ENCODE measurements at places on chromosomes 4 and X.

DNA sequence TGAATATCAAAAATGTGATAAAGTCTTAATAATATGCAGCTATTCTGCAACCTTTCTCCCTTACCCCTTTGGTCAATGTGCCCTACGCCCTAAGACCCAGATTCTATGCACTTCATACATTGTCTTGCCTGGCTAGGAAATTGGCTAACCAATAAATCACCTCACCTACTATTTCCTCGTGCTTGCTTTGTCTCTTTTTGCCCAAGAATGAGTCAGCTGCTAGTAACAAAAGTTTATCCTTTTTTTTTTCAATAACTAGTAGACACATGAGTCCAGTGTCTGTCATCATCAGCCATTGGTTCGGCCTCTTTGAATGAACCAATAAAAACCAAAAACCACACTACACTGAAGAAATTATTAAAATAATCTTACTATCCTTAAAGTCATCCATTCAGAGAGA lies 387.1 kb downstream of the PPP3CA start:
- no peak for DNase-seq

- no peak for DNase-seq
Observed at GRCh38 chrX:24659106-24659505, 12.0 kb upstream of the PCYT1B start.

DNA sequence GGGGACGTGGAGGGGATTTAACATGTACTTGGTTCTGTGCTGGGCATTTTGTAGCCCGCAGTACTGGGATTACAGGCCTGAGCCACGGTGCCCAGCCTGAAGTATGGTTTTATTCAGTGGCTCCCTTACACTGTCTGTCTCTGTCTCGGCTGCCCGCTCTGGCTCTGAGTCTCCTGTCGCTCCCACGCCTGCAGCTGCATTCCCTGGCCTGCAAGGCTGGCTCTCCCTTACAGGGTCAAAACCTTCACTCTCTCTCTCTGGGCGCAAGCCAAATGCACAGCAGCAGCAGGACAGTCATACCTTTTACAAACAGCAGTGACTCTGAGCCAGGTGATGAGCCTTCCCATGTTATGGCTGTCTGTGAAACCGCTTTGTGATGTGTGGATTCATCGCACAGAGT lies 72.1 kb downstream of the HTRA3 start:
- no peak for DNase-seq

DNA sequence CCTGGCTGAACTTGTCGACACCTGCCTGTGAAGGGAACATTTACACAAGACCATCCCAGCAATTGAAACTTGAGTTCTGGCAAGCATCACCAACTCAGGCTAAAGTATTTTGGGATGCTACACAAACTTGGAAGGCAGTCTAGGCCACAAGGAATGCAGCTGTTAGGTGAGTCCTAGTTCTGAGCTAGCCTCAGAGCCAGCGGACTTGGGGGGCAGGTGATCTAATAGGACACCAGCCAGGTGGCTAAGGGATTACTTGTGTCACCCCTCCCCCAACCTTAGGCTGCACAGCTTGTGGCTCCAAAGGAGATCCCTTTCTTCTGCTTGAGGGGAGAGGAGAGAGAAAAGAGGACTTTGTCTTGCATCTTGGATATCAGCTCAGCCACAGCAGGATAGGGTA lies 62.3 kb upstream of the DKK2 start:
- DNase-seq, result no peak

DNA sequence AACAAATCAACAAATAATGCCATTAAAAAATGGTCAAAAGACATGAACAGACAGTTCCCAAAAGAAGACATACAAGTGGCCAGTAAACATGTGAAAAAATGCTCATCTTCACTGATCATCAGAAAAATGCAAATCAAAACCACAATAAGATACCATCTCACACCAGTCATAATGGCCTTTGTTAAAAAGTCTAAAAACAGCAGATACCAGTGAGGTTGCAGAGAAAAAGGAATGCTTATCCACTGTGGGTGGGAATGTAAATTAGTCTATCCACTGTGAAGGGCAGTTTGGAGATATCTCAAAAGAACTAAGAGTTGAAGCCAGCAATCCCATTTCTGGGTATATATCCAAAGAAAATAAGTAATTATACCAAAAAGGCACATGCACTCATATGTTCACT lies 668.1 kb upstream of the CPEB2 start:
- DNase-seq, result no peak

- no peak for DNase-seq
Observed at GRCh38 chrX:31228415-31228832, 156.6 kb upstream of the FTHL17 start.

DNA sequence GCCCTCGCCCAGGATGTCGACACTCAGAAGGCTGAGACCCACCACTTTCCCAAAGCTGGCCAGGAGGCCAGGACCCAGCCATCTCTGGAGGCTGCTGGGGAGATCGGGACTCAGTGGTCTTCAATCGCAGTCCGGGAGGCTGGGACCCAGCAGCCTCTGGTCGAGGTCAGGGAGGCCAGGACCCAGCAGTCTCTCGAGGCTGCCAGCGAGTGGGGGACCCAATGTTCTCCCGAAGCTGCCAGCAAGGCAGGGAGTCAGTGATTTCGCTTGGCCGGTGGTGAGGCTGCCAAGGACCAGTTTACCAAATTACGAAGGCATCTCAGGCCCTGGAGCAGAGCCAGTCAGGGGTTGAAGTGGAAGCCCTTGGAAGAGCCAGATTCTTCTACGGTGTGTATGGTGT lies 181.6 kb downstream of the NAF1 start:
- no peak for DNase-seq

DNA sequence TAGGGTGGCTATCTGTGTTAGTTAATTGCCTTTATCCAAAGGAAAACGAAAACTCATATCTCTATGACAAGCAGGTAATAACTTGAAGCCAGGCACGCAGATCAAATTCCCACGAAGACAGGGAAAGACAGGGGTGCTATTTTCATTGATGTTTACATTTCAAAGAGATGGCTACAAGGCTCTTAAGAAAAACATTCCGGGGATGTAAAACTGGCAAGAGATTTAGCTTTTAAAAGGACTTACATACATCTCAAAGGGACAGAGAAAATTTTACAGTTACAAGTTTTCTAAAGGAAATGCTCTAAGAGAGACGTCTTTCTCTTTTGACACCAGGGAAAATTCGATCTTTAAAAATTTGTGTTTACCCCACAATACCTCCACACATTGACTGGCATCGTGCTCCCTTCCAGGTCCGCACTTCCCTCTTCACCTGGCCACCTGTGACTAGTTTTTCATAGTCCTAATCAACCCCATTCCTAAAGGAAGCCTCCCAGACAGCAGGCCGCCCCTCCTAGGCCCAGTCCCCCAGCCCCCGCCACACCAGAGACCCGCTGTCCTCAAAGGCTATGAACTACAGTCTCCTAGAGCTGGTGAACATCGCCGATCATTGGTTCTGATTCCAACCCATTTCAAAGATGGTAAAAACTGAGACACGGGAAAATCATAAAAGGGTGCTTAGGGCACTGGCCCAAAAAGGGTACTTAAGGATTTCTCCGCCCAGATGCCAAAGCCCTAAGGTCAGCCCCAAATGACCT lies 649 bp upstream of the ARAF start:
- DNase-seq, result no peak

DNA sequence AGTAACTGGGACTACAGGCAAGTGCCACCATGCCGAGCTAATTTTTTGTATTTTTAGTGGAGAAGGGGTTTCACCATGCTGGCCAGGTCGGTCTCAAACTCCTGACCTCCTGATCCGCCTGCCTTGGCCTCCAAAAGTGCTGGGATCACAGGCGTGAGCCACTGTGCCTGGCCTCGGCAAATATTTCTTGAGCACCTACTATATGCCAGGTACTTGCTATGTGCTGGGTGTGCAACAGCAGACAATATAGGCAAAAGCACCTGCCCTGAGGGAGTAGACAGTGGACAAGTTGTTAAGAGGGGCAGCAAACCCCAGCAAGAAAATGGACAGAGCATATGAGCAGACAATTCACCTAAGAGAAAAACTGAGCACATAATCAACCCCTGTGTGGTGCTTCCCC lies 51.0 kb upstream of the CDKN2AIP start:
- DNase-seq, result no peak

GRCh38 chr4:17189401-17189720 lies 290.9 kb upstream of the LDB2 start:
- DNase-seq, result no peak

- no peak for DNase-seq
Observed at GRCh38 chrX:112545051-112545450, 134.7 kb downstream of the LHFPL1 start.

- no peak for DNase-seq
Observed at GRCh38 chr4:36327400-36327799, 46.0 kb downstream of the DTHD1 start.

DNA sequence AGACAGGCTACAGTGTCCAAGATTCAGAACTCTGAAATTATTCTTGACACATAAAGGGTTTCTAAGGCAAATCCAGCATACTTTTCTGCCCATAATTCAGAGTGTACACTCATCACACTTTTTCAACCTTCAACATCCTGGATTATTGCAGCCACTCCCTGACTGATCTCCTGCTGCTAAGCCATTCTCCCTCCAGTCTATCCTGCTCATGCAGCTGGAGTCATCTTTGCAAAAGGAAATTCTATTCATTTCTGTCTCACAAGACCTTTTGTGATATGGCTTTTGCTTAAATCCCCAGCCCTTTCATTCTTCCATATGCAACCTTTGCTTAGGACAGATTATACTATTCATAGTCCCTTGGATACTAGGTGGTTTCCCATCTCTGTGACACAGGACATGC lies 236.1 kb upstream of the LDB2 start:
- no peak for DNase-seq

- DNase-seq, result no peak
Observed at GRCh38 chr4:176052744-176053143, 12.9 kb upstream of the WDR17 start.

GRCh38 chrX:107154787-107155620 lies 36.4 kb upstream of the RBM41 start:
- peak; percentile 4 for DNase-seq
